ENCODE measurements at places on chromosomes 2 and 18. TPM values are rescaled to one million over a fixed set of nuclear protein-coding genes. Genes with fewer than 3 reads are reported as not detected.

The TRAPPC12 gene
- 39.8 TPM for polyA plus RNA-seq

The IL37 gene
- not detected for polyA plus RNA-seq

The SOWAHC gene
- not detected for polyA plus RNA-seq

The FRZB gene
- polyA plus RNA-seq: 0.05 TPM

The VWA3B gene
- polyA plus RNA-seq: not detected

The TMEM17 gene
- 1.3 TPM for polyA plus RNA-seq

The ANKRD30B gene
- not detected for polyA plus RNA-seq

DNA sequence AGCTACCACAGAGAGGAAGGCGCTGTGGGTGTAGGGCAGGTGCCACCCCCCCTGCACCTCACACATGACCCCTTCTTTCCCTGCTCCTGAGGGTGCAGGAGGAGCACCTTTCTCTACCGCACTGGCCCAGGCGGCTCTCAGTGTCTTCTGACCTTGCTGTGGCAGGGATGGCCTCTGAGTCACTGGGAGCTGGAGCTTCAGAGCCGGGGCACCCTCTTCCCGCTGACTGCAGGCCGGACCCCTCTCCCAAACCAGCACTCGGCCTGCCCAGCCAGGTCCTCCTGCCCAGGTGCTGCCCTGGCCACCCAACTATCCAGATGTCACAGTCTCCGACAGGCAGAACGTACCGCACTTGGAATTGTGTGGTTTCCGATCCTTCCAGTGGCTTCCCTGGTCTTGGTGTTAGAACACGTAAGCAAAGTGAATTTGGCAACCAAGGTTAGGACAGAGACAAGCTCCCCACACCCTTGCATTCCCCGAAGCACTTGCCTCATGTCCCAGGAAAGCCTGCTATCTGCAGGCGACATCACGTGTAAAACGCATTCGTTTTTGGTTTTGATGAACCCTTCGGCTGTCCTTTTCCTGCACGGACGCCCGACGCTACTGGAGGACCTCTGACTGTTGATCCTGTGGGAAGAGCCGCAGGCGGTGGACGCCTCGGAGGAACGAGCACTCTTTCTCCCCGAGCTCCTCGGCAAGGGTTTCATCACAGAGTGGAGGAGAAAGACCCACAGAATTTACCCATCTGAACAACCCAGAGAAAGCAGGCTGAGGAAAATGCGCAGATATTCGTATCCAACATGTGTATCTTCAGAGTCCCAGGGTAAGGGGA is 24.7 kb upstream of the KCNG2 start:
- DNase-seq: no peak

DNA sequence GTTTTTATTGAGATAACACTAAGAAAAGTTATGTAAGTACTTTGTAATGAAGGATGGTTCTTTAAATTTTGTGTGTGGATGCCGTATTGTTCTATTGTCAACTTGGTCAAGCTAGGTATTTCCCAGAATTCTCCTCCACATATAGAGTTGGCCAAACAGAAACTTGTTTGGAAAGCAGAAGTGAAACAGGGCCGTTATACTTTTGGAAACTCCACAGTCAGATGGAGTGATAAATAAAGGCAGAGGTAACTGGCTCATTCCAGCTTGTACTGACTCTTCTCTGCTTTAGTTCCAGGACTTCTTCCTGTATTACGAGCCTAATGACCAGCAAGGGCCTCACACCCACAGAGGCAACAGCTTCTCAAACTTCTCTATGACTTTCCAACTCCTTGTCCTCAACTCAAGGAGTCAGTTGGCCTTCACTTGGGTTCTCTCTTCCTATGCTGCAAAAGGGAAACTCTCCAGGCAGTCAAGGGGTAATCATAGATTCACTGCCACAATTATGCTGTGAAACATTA is 16.4 kb upstream of the STARD7 start:
- no peak for DNase-seq

GRCh38 chr18:47969816-47970215 is 39.4 kb upstream of the SMAD2 start:
- DNase-seq: no peak

GRCh38 chr2:225649274-225649673 is 249.8 kb downstream of the NYAP2 start:
- no peak for DNase-seq

DNA sequence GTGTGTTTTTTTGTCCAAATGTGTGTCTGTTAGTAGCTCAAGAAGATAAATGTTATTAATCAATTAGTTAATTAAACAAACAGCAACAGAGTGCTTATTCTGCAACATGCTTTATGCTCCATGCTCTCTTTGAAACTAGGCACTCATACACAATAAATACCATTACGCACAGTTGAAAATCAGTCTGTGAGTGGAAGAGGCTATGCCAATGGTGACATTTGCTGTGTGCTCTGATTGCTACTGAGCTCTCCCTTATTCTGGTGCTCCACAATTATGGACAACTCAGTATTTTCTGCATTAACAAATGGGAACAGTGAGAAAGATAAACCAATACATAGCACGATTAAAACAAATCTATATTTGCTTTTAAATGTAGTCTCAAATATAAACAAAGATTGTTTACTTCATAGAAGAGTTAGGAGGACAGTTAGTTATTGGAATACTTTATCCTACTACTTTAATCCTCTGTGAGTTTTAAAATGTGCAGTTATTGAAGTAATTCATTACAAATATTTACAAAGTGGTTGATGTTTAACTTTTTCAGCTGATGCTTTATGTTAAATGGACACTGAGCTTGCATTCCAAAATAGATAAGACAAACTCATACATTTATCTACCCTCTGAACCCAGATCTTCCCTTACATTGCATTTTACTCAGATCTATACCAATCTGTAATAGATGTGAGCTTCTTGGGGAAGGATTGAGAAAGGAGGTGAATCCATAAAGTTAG is 55.3 kb downstream of the NXPH2 start:
- DNase-seq: no peak

- DNase-seq: no peak
Measured at GRCh38 chr2:10047616-10048500, 4.5 kb downstream of the KLF11 start.

GRCh38 chr2:120568089-120568974 is 167.3 kb upstream of the GLI2 start:
- DNase-seq: no peak

DNA sequence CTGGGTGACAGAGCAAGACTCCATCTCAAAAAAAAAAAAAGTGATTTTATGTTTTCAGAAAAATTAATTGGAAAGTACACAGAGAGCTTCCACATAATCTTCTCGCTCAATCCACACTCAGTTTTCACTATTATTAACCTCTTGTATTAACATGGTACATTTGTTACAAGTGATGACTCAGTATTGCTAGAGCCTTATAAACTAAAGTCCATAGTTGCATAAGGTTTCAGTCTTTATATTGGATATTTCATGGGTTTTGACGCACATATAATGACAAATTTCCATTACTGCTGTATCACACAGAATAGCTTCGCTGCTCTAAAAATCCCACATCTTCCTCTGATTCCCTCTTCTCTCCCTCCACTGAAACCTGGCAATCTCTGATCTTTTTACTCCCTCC is 603.5 kb downstream of the XIRP2 start:
- no peak for DNase-seq

GRCh38 chr2:217950401-217950871 is 52.4 kb downstream of the TNS1 start:
- DNase-seq: no peak

DNA sequence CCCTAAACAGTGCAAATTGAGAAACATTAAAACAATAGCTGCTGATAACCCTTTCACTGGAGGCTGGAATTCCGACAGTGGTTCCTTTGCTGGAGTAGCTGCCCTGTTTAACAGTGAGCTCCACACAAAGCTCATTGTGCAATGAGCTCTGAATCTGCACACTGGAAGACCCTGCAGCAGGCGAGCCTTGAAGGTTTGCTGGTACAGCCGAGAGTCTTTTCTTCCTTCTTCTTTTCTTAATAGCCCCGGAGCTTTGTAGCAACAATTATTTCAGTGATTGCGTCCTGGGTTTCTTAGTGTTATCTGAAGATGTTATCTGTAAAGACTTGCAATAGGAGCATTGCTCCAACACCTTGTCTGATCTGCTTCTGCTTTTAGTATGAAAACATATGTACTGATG is 50.8 kb upstream of the CXCR4 start:
- DNase-seq: no peak

GRCh38 chr2:25233916-25234605 is 65.7 kb upstream of the POMC start:
- no peak for DNase-seq

DNA sequence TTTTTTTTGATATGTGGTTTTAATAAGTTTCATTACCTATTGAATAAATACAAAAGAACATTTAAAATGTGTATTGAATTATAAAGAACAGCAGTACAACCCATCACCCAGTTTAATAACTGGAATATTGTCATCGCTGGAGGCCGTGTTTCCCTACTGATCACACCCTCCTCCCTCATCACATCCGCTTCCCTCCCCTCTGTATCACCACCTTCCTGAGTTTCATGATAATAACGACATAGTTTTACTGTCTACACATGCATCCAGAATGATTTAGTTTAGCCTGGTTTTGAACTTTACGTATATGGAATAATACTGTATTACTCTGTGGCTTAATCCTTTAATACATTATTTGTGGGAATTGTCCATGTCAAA is 2.1 kb downstream of the SERPINB8 start:
- DNase-seq: no peak

GRCh38 chr18:48497863-48498262 is 41.0 kb upstream of the CTIF start:
- no peak for DNase-seq

DNA sequence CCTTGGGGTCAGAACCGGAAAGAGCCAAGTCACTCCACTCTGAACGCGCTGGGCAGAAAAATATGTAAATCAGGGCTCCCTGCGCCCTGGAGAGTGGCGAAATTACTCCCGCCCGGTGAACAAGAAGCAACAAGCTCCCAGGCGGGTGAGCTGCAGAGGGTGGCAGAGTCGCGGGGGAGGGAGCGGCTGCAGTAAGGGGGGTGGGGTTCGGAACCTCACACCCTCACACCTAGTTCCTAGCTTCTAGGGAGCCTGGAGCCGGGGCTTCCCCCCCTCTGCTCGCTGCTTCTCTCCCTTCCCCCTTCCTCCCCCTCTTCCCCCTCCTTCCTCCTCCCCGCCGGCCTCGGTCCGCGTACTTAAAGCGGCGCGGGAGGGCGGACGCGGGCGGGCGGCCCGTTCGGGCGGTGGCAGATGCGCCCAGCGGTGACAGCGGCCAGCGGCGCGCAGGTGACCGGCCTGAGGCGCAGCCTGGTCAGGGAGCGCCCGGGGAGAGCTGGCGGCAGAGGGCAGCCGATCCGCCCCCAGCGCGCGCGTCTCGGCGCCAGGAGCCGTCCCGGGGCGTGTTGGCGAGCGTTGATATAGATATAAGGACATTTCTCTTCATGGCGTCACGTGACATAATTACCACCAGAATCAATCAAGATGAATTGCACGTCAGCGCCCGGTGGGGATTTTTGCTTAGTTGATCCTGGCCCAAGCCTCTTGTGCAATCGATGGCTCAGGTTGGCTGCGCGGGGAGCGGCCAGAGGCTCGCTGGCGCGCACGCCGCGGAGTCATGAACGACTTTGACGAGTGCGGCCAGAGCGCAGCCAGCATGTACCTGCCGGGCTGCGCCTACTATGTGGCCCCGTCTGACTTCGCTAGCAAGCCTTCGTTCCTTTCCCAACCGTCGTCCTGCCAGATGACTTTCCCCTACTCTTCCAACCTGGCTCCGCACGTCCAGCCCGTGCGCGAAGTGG is at the start of gene HOXD11:
HOXD11 (plus strand) TSS at position 700 of the 959 bp plus-strand sequence; CDS start at position 776, 76 bp downstream.
- no peak for DNase-seq

DNA sequence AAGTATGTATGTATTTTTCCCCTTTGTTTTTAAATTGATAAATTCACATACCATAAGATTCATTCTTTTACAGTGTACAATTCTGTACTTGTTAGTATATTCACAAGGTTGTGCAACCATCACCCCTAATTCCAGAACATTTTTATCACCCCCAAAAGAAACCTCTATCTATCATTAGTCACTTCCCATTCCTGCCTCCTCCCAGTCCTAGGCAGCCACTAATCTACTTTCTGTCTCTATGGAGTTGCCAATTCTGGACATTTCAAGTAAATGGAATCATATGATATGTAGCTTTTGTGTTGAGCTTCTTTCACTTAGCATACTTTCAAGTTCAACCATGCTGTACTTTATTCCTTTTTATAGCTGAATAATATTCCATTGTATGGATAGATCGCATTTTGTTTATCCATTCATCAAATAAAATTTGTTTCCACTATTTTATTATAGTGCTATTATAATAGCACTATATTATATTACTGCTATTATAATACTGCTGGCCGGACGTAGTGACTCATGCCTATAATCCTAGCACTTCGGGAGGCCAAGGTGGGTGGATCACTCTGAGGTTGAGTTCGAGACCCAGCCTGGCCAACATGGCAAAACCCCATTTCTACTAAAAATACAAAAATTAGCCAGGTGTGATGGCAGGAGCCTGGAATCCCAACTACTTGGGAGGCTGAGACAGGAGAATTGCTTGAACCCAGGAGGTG is 10.9 kb downstream of the STARD7 start:
- no peak for DNase-seq

DNA sequence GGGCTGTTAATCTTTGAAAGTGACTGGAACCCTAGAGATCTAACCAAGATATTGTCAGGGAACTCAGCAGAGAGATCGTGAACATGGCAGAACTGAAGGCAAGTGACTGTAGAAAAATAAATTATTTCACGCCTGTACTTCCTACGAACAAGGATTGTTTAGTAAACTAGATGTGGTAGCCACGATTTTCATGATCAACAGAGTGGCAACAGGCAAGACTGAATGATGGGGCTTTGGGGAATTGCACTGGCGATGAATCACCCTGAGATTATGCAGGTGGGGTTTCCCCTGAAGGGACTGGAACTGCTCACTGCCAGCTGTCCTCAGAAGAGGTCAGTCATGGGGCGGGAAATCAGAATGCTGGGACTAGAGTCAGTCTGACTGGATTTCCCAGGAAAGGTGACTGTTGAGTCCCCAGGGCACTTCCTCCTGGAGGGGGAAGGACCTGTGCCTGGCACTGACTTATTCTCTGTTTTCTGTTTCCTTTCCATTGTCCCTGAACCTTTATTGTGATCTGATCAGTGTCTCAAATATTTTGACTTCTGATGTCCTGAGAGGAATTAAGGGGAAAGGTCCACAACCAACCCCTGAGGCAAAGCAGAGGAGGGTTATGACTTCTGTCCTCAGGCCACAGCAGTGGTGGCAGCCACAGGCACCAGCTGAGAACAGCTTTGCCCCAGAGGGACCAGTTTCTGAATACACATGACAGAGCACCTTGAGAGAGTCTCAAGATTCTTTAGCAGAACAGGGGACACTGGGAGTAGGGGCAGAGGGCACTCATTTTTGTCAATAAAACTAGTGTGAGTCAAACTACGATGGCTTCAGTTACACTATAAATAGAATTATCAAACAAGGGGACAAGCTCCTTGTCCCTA is 70.0 kb downstream of the NAB1 start:
- DNase-seq: no peak

DNA sequence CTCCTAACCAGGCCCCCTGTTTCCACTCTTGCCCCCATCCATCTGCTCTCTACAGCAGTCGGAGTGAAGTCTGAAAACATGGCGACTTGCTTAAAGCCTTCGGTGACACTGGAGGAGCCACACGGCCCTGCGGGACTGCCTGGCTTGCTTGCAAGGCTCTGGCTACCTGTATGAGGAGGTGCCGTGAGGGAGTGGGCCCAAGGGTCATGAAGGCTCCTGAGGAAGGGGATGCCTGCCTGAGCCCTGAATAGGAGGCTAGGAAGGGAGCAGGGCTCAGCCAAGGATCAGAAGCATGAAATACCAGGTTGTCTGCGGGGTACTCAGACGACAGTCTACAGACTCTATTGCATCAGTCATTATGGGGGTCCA is 75.4 kb downstream of the EMX1 start:
- no peak for DNase-seq

Measured in K562 (cell line).